ENCODE measurements at places on chromosomes 6 and 20.

GRCh38 chr6:44093750-44094402 lies 33.4 kb downstream of the MRPL14 start:
- no peak for DNase-seq

DNA sequence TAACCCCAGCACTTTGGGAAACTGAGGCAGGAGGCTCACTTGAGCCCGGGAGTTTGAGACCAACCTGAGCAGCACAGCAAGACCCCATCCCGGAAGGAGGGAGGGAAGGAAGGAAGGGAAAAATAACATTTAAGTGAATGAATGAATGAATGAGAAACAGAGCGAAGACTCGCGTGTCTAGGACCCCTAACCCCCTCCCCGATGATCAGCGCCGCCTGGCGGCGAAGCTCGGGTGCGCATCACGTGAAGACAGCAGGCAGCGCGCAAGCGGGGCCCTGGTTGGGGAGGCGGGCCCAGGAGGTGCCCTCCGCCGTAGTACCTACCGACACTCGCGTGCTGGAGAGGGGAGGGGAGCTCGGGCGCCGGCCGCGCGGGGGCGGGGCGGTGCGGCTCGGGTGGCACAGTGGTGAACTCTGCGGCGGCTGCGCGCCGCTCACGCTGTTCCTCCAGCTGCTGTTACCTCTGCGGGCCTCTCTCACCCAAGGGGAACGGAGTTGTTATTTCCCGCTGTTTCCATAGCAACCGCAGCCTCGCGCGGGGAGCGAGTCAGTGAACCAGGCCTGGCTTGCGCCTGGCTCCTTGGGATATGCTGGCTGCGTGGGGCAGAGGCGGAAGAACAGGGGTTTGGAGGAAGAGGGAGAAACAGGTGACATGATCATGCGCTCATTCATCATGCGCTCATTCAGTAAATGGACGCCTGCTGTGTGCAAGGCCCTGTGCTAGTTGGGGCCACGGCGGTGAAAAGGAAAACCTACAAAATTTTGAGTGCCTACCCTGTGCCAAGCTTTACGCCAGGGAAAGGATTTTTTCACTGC lies 2.0 kb upstream of the DCDC2 start:
- peak; percentile 82 for DNase-seq

- no peak for DNase-seq
Measured at GRCh38 chr6:140271759-140272377, 897.4 kb upstream of the CITED2 start.

DNA sequence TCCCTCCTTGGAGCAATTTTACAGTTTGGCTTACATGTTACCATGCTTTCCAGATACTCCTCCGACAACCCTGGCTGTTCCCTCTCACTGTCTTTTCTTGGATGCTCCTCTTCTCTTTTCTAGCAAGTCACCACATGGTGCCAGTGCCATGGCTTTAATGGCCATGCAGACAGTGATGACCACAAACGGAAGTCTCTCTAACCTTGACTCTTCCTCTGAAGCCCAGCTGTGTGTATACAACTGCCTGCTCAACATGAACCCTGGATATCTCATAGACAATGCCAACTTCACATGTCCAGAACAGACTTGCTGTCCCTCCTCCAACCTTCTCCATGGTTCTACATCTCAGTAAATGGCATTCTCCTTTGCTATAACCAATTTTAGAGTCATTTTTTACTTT lies 49.8 kb upstream of the NEDD9 start:
- DNase-seq, result no peak

Measured in stimulated activated CD4-positive, alpha-beta T cell treated with anti-CD3 and anti-CD28 coated beads, Interleukin-15, amount 100 ng/mL, for 48 hours (primary cell).